ENCODE measurements at places on chromosomes 13 and 19.

GRCh38 chr13:99572921-99573320 lies 71.6 kb downstream of the TM9SF2 start:
- DNase-seq: no peak

DNA sequence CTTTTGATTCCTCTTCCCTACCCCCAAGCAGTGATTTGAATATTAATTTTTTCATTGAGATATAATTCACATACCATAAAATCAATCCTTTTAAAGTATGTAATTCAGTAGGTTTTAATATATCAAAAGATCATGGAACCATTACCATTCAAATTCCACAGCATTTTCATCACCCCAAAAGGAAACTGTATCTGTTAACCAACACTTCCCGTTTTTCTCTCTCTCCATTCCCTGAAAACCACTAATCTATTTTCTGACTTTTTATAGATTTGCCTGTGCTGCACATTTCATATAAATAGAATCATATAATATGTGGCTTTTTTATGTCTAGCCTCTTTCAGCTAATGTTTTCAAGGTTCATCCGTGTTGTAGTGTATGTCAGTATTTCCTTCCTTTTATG lies 107.1 kb downstream of the PAN3 start:
- DNase-seq: no peak

DNA sequence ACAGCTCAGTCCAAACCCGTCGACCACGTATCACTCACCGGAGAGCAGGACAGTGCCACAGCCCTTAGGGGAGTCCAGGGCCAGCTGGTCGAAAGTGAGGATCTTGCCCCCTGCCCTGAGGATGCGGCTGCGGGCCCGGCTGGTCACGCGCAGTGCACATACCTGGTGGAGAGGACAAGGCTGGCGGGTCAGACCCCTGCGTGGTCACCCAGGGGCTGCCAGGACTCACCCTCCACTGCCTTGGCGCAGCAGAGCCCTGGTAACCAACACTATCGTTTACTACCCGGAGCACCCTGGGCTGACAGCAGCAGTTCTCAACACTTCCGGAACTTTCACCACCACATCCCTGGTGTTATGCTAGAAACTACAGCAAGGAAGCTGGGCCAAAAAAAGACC lies 1.2 kb upstream of the FAM83E start:
- no peak for DNase-seq

DNA sequence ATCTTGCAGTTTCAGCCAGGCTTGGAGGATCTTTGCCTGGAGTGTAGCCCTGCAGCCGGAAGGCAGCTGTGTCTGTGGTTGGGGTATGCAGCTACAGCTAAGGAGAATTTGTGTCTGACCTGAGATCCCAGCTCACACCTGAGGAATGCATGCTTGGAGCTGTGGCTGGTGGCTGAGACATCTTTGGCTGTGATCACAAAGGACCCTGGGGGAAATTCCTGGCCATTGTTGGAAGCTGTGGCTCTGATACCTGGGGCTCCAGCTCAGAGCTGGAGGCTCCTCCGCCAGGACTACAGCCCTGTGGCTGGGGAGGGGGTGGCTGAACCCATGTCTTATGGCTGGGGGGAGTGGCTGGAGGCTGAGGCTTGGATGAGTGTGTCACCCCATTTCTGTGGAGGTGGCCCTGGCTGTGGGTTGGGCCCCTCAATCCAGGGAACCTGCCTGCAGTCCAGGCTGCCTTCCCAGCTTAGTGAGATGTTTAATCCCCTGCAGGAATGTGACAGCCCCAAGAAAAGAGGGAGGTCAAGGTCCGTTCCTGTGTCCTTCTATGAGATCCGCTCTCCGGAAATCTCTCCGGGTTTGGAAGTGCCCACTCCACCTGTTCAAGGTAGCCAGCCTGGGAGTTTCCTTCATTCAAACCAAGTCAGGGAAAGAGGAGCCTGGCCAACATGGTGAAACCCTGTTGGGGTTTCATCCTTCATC lies 27.6 kb downstream of the ARHGEF18 start:
- no peak for DNase-seq

DNA sequence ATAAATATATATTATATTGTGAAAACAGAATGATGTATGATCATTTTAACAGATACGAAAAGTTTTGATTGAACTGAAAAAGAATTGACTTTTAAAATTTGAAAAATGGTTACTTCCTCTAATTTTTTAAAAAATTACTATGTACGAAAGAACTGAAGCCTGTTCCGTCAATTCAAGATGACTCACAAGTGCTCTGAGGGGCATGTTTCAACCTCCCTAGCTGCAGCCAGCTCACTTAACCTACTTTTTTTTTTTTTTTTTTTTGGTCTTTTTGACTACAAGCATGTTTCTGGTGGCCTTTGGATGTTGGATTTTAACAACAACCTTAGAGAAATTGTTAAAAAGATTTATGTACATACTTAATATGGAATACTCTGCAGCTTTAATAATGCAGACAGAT lies 1139.3 kb downstream of the DIAPH3 start:
- DNase-seq: no peak

- DNase-seq: no peak
Observed at GRCh38 chr13:109565877-109566276, 220.5 kb downstream of the IRS2 start.

- no peak for DNase-seq
Observed at GRCh38 chr19:31810536-31811109, 461.4 kb upstream of the TSHZ3 start.

DNA sequence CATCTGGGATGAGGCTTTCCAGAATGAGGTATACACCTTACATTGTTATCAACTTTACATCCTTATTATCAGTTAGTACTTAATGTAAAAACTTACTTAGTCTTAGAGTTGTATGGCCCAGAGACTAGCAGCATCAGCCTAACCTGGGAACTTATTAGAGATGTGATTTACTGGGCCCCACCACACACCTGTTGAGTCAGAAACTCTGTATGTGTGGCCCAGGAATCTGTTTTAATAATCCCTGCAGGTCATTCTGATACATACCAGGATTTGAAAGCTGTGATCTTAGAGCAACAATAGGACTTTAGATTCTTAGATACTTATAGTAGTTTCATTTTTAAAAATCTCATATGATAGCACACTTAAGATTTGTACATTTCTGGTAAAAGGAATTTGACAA lies 17.4 kb downstream of the FNDC3A start:
- DNase-seq: no peak

- DNase-seq: no peak
Observed at GRCh38 chr13:109983447-109983846, 197.1 kb upstream of the IRS2 start.

- DNase-seq: no peak
Observed at GRCh38 chr13:40061466-40062450, 406.3 kb downstream of the COG6 start.

DNA sequence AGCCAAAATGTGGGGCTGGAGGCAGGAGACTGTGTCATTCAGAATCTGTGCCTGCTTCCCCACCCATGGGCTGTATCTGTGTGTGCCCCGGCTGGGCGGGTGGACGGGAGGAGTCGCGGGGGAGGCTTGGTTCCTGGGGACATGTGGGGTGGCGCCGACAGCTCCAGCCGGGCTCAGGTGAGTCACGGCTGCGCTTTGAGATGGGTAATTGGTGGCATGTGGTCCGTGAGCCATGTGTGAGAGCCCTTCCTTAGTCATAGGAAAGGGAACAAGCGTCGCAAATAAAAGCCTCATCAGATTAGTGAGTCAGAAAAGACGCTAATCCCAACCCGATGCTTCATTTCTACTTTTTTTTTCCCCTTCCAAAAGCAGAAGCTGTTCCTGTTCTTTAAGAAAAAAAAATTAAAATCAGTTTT lies 118.6 kb upstream of the ZNF536 start:
- DNase-seq: no peak

- DNase-seq: no peak
Observed at GRCh38 chr19:38412961-38413360, 10.1 kb downstream of the FAM98C start.

DNA sequence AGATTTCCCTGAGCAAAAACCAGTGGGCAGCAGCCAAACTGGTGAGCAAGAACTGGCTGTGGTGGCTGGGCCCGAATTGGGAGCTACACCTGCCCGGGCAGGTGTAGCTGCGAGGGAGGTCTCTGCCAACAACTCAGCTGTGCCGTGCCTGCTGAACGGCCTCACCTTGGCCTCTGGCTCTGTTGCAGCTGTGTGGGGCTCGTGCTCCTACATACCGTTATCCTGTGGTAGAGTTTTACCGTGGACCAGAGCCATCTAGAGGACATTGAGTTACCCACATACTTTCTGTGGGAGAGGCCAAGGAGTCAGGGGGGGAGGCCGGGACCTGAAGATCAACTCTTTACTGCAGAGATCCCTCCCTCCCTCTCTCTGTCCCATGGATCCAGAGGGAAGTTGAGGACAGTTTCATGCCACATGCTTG lies 113.2 kb downstream of the TM9SF2 start:
- no peak for DNase-seq

DNA sequence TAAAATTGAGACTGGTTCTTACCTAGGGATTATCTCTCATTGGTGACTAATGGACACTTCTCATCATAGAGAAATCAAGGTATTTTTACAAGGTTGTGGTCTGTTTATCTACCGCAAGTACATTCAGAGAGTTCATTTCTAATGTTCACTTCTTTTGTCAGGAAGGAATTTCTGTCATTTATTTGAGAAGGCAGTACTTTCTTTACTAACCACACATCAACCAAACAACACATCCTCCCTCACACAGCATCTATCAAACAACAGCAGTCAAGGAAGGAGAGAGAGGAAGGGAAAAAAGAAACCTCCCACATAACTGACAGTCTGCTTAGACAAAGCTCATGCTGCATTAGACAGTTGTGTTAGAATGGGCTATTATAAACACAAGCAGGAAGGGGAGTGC lies 182.3 kb upstream of the KLF12 start:
- DNase-seq: no peak

- DNase-seq: no peak
Observed at GRCh38 chr13:109090796-109091195, 461.4 kb downstream of the MYO16 start.

DNA sequence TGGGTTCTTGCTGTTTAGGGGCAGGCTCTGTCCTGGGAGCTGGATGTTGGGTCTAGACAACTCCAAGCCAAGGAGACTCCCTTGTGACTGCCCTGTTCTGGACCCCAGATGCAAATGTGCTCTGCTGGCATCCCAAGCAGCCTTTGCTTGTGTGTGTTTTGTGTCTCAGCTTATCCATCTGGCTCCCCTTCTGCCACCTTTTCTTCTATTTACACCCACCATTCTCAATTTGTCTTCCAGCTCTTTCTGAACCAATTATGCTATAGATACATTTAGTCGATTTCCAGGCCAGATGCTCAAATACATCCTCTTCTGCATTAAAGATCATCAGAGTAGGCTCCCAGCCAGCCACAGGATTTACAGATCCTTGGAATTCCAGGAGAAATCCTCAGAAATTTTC lies 115.0 kb upstream of the SLC7A1 start:
- no peak for DNase-seq

DNA sequence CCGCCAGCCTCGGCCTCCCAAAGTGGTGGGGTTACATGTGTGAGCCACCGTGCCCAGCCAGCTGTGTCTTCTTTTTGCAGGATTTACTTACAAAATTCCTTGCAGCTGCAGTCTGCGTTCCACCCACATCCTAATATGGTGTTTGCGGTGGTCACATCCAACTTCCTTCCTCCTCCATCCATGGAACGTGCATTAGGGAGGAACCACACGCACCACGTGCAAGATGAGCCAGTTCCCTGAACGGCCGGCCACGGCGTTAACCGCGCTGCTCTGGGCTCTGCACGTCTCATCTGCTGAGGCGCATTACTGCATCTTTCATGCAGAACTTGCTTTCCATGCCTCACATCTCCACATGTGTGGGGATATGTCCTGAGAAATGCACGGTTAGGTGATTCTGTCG lies 13.0 kb upstream of the SIGLEC11 start:
- no peak for DNase-seq

GRCh38 chr19:8831832-8832131 lies 322 bp downstream of the ZNF558 start:
- DNase-seq: no peak

DNA sequence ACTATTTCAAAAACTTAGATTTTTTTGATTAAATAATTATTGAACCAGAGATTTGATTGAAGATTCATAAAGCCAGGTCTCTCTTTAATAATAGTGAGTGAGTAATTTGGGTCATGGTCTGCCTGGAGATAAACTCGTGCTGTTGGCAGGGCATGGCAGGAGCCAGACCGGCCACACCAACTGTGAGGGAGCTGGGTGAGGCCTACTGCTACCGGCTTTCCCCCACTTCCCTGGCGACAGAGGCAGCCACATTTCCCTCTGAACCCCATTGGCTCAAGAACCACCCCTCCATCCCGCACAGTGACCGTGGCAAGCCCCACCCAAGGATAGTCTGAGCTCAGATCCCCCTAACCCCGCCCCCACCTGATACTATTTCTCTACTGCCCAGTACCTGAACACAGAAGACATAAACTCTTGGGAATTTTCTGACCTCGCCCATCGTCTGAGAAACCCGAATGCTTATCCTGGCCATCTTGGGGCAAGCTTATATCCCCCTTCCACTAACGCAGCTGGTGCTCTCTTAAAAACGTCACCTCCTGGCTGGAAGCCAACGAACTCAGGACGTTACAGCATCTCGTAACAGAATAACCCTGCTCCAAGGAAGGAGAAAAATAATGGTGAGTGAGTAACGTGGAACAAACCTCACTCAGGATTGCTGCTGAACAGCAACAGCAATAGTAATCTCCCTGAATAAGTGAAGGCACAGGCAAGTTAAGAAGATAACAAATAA lies 627.6 kb upstream of the PCDH9 start:
- no peak for DNase-seq

Measured in stimulated activated CD4-positive, alpha-beta T cell treated with anti-CD3 and anti-CD28 coated beads, Interleukin-15, amount 100 ng/mL, for 1 hour (primary cell).